ENCODE measurements at places on chromosomes 4 and X. TPM values are rescaled to one million over a fixed set of nuclear protein-coding genes. Genes with fewer than 3 reads are reported as not detected.

GRCh38 chr4:99507349-99507748, 3.5 kb upstream of the C4orf17 start:
- no peak for DNase-seq

DNA sequence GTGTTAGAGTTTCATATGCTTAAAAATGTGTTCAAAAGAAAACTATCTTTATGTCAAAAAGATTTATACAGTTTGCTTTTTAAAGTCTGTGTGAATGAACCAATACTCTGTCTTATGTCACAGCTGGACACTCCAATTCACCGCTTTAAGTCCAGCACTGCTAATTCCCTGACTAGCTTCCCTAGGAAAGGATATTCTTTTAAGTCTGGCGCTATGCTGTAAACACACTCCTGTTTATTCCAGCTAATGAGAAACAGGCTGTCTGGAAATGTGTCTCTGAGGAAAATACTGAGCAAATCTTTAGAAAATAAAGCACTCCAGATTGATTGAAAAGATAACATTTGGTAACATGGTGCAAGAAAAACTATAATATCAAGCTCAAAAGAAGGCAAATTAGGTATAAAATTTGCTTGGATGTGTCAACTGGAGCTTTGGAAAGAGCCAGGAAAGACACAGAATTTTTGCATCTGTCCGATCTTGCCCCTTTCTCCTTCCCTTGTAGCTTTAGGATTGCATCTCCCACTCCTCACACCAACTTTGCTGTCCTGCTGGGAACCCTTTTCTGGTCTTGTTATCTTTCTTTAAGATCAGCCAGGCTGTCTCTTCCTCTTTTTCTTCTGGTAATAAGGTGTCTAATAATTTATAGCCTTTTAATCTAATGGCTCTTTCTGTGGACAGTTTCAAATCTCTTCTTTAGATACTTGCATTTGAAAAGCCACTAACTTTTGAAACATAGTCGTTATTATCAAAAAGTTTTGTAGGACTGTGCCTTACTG, 40.9 kb upstream of the VEGFC start:
- DNase-seq: no peak

GRCh38 chr4:54120518-54120917, 20.6 kb downstream of the GSX2 start:
- DNase-seq: no peak

DNA sequence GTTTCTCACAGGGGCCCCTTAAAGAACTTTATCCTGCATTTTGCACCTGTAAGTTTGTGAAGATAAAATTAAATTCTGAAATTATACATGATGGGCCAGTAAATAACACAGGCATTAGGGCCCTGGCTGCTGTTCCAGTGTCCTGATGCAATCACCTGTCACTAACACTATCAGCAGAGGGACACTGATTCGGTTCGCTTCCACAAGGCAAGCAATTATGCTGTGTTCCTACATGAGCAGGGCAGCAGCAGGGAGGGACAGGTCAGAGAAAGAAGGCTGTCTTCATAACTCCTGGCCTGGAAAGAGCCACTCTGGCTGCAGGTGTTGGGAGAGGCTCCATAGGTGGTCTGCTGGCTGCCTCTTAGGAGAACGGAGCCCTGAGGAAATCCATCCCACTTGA, 487.3 kb downstream of the MID1IP1 start:
- no peak for DNase-seq

- no peak for DNase-seq
Measured at GRCh38 chrX:31061091-31061490, 10.8 kb downstream of the FTHL17 start.

The GATA1 gene
- not detected for total RNA-seq

All from H1 (cell line).